ENCODE measurements at places on chromosomes 7 and 10.

- no peak for DNase-seq
Measured at GRCh38 chr10:29600821-29601220, 34.0 kb downstream of the SVIL start.

DNA sequence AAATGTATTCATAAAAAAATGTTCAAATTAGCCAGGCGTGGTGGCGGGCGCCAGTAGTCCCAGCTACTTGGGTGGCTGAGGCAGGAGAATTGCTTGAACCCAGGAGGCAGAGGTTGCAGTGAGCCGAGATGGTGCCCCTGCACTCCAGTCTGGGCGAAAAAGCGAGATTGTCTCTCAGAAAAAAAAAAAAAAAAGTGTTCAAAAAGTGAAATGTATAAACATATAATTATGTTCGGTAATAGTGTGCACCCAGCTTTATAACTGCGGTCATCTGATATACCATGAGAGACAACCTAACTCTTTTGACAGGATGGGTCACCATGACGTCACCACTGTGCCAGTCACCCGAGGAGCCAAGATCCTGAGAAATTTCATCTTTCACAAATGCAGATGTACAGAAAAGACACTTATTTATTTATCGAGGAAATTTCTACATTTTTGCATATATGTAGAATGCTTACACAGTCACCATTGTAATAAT, 594 bp upstream of the RP9 start:
- no peak for DNase-seq

DNA sequence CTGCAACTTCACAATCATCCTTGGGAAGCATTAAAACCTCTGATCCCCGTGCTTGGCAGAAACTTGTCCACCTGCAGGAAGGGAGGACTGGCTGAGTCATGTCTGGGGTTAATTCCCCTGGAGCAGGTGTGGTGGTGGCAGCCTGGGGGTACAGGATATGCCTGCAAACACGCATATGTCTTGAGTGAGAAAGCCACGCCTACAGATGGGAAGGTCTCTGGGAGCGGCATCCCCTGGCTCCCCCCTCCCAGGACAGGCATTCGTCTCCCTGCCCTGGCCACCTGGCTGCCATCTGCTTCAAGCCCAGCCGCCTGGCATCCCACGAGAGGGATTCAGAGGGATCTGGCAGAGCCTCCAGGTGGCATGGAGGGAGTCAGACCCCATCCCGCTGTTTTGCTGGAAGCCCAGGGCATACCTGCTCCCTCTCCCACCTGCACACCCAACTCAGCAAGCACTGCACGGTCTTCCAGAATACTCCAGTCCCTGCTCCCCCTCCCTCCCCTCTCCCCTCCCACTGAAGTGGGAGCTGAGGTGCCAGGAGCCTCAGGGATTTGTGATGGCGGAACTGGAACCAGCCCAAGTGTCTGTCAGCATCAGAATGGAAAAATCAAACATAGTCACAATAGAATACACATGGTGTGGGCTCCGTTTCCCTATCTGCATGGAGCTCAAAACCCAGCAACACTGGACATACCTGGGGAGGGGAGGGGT, 61.0 kb downstream of the CAMK2B start:
- DNase-seq, result no peak

GRCh38 chr7:105808703-105809590, 67.5 kb downstream of the ATXN7L1 start:
- no peak for DNase-seq

DNA sequence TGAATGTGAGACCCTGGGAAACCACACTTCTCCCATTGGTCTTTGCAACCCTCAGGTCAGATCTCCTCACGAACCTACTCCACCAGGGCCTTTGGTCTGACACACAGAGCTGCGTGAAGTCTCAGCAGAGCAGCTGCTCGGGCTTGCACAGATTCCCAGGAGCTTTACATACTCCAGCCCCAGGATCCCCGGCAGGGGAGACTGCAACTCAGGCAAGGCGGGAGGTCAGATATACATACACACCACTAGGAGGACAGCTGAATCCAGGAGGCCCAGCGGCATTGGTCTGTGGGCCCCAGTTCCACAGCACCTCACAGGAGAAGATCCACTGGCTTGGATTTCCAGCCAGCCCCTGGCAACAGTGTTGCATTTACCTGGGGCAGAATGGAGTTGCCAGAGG, 239.2 kb downstream of the GPAM start:
- DNase-seq, result no peak

Data from NCI-H1930 (cell line).